ENCODE measurements at places on chromosomes 3 and 15.

GRCh38 chr3:42084586-42084985 lies 6.6 kb upstream of the TRAK1 start:
- DNase-seq, result no peak

DNA sequence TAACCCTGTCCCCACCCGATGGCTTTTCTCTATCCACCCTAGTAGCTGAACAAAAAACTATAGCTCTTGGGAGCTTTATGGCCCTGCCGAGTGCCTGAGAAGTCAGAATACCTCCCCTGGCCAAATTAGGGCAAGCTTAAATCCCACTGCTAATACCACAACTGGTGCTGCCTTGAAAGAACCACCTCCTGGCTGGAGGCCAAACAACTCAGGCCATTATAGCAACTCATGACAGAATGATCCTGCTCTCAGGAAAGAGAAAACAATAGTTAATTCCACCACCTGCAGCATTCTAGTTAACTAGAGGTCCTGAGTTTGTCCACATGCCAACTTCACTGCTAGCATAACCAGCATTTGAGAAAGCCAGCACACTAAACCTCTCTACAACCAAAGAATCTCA lies 123.2 kb downstream of the RTP4 start:
- no peak for DNase-seq

- peak; percentile 1 for DNase-seq
These were observed 129.7 kb upstream of the TUSC7 start for GRCh38 chr3:116579840-116580239.

DNA sequence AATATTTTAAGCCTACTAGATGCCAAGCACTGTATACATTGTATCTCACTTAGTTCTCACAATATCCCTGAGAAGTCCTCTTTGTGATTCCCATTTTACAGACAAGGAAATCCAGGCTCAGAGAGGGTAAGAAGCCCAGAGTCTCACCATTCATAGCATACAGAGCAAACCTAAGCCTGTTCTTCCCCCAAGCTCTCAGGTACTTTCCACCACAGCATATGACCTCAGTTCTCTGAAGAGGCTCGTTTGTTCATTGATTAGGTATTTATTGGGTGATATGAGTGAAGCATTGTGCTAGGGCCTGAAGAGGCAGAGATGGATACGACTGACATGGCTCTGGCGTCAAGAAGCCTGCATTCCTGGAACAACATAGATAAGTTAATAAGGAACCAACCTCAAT lies 310.9 kb upstream of the UMPS start:
- no peak for DNase-seq

GRCh38 chr3:196149375-196149774 lies 61.8 kb downstream of the ZDHHC19 start:
- DNase-seq, result no peak

- no peak for DNase-seq
These were observed 5.3 kb downstream of the MAP2K5 start for GRCh38 chr15:67547836-67548235.

DNA sequence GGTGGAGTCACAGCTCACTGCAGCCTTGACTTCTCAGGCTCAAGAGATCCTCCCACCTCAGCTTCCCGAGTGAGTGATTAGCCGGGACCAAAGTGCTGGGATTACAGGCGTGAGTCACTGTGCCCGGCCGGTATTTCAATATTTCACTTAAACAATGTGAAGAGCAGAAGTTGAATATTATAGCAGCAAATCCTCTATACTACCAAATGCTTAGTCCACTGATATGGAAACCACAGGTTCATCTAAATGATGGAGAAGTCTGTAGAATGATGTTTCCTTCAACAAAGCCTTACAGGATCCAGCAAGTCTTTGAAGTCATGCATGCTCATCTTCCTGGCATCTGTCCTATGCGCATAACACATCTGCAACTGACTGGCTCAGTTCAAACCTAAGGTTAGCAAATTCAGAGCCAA lies 20.3 kb upstream of the UACA start:
- peak; percentile 39 for DNase-seq

DNA sequence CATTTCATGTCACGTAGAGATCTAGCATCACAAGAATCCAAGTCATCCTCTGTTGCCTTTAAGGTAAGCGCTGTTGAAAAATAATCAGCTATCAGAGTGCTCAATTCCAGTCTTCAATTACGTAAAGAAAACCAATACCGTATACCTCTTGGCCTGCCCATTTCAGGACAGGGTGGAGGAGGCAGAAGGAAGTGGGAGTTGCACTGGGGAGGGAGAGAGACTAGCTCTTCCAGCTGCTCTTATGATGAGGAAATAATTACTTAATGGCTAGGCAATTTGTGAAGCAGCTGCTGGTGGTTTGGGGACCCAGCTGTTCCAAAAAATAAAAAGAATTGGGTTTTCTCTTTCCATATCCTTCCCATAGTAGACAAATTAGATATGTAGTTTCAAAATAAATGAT lies 365.8 kb upstream of the MCTP2 start:
- no peak for DNase-seq

DNA sequence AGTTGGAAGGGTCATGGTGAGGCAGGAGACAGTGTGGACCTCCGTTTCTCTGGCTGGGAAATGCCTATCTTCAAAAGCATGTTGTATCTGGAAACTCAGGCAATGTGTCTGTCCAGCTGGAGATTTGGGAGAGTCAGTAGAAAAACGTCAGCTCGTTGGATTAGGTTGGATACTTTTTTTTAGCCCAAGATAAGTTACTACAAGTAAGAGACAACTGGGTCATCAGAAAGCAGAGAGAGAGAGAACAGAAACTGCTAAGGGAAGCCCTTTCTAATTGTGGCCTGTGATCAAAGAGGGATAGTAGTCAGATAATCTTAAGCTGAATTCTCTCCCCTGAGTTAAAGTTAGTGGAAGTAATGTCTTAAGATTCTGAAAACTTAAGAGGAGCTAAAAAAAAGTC lies 78.9 kb upstream of the ZNF280D start:
- no peak for DNase-seq

- DNase-seq, result no peak
These were observed 89.9 kb downstream of the CHD2 start for GRCh38 chr15:92990031-92990430.

- DNase-seq, result peak; percentile 69
These were observed 41.3 kb downstream of the GLDN start for GRCh38 chr15:51382787-51383186.

GRCh38 chr15:25847051-25847450 lies 16.1 kb downstream of the ATP10A start:
- peak; percentile 46 for DNase-seq

DNA sequence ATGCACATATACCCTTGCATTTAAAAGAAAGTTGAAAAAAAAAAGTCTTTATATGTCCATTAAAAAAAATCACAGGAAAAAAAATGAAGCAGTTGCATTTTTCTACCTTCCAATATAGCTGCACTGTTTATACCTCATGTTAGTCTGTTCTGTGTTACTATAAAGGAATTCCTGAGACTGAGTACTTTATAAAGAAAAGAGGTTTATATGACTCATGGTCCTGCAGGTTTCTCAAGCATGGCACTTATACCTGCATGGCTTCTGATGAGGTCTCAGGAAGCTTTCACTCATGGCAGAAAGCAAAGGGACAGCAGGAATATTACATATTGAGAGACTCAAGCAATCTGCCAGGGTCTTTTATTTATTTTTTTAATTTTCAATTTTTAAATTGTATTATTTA lies 277.2 kb upstream of the BCHE start:
- DNase-seq, result no peak

- DNase-seq, result no peak
These were observed 369.6 kb downstream of the OTOL1 start for GRCh38 chr3:161866176-161866575.

DNA sequence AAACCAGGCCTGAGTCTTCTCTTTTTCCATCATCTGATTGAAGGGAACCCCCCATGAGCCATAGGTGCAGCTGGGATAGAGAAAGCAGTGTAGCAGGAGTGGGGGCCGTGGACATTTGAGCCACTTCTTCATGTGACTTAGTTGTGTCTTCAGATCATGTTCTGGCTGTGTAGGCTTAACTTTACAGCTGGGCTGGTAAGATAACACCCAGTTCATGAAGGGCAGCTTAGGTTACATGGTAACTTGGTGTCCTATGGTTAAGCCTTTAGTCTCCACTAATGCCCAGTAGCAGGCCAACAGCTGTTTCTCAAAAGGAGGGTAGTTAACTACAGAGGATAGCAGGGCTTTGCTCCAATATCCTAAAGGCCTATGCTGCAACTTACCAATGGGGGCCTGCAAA lies 11.4 kb upstream of the SNRPN start:
- peak; percentile 42 for DNase-seq

DNA sequence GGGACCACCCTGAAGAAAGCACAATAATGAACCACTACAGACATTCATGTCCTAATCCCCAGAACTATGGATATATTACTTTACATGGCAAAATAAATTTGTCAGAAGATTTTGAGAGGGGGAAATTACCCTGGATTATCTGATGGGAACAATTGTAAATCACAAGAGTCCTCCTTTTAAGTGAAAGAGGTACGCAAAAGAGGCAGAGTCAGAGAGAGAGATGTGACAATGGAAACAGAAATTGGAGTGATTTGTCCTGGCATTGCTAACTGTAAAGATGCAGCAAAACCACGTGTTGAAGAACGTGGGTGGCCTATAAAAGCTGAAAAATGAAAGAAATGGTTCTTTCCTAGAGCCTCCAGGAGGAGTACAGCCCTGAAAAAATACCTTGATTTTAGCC lies 1121.4 kb upstream of the ALCAM start:
- DNase-seq, result no peak

- no peak for DNase-seq
These were observed 1006.6 kb upstream of the CFAP20DC start for GRCh38 chr3:60056404-60056803.

DNA sequence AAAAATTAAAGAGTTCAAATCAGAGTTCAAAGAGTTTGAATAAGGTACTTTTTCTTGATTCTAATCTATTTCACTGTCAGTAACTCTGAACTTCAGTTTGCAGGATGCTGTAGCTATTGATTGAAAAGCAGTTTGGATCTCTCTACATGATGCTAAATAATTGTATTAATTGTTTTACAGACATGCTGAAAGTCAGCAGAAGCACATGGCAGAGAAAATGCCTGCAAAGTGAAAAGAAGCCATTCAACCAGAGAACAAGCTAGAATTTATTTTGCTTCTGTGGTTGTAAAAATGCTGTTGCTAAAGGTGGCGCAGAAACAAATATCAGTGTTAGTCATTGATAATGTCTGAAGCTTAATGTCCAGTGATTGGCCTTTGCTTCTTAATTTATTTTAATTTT lies 92.1 kb upstream of the IL12A start:
- DNase-seq, result no peak

DNA sequence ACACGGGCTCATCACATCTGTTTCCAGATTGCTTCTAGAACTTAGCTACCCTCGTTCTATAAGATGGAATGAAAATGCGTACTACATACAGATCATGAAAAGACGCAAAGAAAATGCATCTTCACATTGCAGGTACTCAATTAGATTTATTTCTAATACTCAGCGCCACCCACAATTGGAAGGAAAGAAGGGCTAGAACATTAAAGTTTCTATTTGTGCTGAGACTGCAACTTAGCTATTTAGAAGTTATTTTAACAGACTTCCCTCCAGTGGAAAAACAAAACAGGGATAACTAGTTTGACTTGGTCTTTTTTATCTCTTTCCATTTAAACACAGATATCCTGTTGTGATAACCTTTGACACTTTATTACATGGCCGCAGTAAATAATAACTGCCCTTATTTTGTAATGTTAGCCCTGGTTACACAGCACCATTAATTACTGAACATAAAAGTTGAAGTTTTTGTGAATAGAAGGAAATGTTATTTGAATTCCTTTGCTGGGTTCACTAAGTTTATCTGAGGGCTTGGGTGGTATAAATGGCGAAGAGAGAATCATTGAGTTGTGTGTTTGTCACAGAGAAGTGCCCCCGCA lies 86.9 kb upstream of the SLC25A26 start:
- DNase-seq, result no peak

DNA sequence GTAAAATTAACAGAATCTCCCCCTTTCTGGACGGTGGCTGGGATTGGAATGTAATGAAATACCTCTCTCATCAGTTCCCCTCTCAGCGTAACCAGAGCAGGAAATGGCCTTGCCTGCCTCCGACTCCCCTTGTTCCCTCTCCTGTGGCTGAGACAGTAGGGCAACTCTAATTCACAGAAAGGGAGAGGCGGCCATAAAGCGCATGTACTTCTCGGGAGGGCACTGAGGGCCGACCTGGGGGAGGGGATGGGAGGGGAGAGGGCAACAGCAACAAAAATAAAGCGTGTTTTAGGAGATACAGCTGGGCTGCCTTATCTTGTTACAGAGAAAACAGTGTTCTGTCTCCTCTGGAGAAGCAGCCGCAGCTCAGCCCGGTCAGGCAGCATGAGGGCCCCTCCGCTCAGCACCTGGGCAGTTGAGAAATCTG lies 783.3 kb upstream of the ARRDC4 start:
- no peak for DNase-seq

DNA sequence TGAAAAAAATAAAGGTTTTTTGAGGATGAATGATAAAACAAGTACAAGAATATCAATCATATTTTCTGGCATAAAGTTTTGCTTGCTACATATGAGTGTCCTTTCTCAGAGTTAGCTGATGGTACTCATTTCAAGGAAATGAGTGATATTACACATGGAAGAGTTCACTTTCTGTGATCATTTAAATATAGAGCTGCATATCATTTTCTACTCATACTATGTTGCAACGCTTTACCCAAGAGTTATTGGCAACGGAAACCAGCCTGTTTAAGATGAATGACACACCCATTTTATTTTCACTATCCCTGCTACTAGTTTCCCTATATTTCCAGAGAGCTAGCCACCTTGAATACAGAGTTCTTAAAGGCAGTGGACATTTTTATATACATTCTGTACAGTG lies 35.4 kb upstream of the RBMS3 start:
- DNase-seq, result no peak

Data from myocyte (in vitro differentiated cells).